ENCODE measurements at places on chromosomes 2 and 18. TPM values are rescaled to one million over a fixed set of nuclear protein-coding genes. Genes with fewer than 3 reads are reported as not detected.
A peak's percentile ranks its signal among the peaks of the same experiment; 100 is the strongest.

GRCh38 chr2:55880416-55881143 is 43.0 kb downstream of the EFEMP1 start:
- H3K4me3 ChIP-seq, result no peak overlapping the region
- no peaks in the 10 kb centered on the region for H3K4me1 ChIP-seq
- H3K36me3 ChIP-seq, result no peaks in the 10 kb centered on the region
- DNase-seq, result no peak

- no peaks in the 10 kb centered on the region for H3K4me1 ChIP-seq
- no peaks in the 10 kb centered on the region for H3K27me3 ChIP-seq
- H3K36me3 ChIP-seq, result no peaks in the 10 kb centered on the region
- DNase-seq, result no peak
- no peak overlapping the region for H3K27ac ChIP-seq
These were observed 334.3 kb downstream of the DYSF start for GRCh38 chr2:71787476-71788185.

DNA sequence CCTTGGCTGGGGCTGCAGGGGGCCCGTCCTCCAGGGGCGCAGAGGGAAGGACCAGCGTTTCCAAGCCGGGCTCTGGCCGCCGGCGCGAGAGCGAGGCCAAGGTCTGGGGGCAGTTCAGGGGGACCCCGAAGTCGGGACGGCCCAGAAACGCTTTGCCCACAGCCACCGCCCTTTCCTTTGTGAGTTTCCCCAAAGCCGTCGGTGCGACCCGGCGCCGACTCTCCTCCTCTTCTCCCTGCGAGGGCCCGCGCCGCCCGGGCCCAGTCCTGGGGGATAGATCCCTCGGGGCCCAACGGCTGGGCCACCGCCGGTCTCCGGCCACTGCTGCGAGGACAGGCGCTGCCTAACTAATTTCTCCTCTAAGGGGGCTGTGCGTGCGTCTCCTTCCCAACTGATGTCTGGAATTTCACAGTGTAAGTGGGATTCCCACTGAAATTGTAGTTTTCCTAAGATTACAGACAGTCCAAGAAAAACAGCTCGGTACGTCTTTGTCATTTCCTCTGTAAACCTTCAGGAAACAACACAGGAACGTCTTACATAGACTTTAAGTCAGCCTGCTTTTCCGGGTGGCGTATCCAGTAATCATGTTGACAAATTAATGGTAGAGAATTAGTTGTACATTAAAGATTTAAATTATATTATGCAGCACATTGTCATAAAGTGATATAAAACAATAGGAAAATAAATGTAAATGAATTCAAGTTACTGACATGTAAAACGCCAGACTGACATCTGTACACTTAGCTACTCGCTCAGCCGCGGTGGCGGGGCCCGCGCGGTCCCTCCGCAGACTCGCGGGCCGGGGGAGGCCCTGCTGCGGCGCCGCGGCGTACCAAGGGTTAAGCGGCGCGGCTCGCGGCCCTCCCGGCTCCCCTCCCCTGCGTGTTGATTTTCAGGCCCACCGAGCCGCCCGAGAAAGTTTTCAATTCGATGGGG is 139.4 kb upstream of the SIX3 start:
- peaks cover 68% of the 10 kb centered on the region for H3K4me1 ChIP-seq
- H3K27ac ChIP-seq, result peak overlapping the region; percentile 91
- DNase-seq, result peak; percentile 78
- H3K4me3 ChIP-seq, result peak overlapping the region; percentile 45

DNA sequence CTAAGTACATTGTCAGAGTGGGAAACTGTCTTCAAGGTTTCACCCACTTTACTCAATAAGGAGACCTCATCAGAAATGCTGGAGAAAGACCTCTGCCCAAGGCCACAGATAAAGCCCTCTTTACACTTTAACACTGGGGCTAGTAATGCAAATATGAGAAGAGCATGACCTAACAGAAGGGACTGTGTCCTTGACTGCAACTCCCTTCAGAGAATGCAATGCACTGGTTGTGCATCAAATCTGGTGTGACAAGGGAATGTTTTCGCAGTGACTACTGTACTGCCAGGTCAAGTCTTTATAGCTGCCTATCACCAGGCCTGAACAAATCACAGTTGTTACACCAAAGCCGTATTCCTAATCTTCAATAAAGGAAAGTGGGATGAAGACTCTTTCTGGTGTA is 28.6 kb downstream of the CDH19 start:
- H3K27ac ChIP-seq, result no peak overlapping the region
- H3K36me3 ChIP-seq, result no peaks in the 10 kb centered on the region
- no peaks in the 10 kb centered on the region for H3K4me1 ChIP-seq
- H3K4me3 ChIP-seq, result no peak overlapping the region

DNA sequence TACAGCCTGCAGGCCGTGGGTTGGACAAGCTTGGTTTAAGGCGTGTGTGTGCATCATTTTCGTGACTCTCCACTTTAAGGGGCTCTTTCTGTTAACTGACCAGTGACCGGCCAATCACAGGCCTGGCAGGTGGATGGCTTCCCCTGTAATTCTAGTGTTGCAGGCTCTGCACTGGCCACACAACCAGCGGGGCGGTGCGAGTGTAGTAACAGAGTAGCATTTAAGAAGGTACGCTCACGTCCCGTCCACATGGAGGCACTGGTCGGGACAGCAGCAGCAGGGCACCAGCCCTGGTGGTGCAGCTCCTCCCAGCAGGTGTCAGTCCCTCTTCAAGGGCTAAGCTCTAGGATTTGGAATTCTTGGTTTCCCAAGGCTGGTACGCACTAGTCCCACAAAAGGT is 8.0 kb upstream of the ANO7 start:
- H3K4me1 ChIP-seq, result no peaks in the 10 kb centered on the region
- no peaks in the 10 kb centered on the region for H3K27me3 ChIP-seq
- peak; percentile 87 for DNase-seq
- H3K27ac ChIP-seq, result no peak overlapping the region

DNA sequence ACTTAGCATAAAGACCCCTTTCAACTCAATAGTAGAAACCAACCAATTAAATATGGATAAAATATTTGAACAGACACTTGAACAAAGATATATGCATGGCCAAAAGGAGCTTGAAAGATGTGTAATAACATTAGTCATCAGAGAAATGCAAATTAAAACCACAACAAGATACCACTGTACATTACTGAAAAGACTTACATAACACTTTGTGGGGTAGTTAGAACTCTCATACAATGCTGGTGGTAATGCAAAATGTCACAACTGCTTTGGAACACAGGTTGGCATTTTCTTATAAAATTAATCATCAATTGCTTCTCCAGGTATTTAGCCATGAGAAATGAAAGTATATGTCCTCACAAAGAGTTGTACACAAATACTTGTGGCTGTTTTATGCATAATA is 60.7 kb downstream of the TTC27 start:
- no peak overlapping the region for H3K27ac ChIP-seq
- no peaks in the 10 kb centered on the region for H3K4me1 ChIP-seq
- no peaks in the 10 kb centered on the region for H3K27me3 ChIP-seq
- H3K36me3 ChIP-seq, result no peaks in the 10 kb centered on the region

GRCh38 chr2:17867133-17867532 is 11.3 kb upstream of the KCNS3 start:
- DNase-seq, result no peak
- H3K27ac ChIP-seq, result no peak overlapping the region
- no peaks in the 10 kb centered on the region for H3K27me3 ChIP-seq
- H3K36me3 ChIP-seq, result no peaks in the 10 kb centered on the region
- H3K4me3 ChIP-seq, result no peak overlapping the region

DNA sequence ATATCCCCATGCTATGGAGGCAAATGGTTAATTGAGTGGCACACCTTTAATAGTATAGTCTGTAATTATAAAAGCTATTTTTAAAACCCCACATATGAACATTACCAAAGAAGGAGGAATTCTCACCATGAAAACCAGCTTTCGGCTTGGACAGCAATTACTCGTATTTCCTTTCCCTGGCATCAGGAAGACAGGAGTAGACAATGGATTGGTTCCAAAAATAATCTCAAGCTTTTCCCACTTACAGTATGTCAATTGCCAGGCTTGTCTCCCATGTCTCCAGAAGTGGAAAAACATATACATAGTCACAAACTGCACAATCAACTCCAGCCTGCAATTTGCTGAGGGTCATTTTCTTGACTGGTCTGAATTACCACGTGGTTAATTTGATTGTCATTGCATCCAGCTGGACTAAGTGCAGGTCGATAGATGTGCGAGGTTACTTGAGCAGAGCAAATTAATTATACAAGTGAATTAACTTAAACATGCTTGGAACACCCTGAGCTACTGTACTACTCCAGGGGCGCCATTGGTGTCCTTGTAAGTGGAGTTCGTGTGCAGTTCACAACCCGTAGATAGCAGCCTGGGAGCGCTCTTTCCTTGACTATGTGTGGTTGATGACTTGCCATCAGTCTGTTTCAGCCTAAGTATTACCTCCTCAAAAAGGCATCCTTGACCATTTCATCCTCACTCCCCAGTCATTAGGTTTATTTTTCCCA is 124.3 kb upstream of the PELI1 start:
- no peaks in the 10 kb centered on the region for H3K36me3 ChIP-seq
- H3K4me3 ChIP-seq, result no peak overlapping the region
- no peaks in the 10 kb centered on the region for H3K27me3 ChIP-seq
- no peak for DNase-seq

DNA sequence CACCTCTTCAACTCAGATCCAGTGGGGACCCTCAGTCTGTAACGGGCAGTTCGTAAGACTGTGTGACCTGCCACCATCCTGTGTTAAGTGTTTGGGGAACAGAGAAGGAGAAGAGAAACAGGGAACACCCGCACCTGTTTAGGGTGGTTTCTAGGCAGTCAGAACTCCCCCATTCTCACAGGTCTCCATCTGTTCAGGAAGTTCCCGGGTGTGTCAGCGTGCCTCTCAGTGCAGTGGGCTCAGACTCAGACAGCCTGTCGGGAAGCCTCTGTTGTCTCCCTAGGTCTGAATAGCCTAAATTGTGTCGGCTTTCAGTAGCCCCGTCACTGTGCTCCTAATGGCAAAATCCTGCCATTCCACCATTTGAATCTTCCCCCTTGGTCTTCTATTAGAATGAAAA is 256.6 kb downstream of the LOXHD1 start:
- H3K27me3 ChIP-seq, result no peaks in the 10 kb centered on the region
- no peak overlapping the region for H3K4me3 ChIP-seq
- H3K27ac ChIP-seq, result no peak overlapping the region

- no peak for DNase-seq
- H3K4me3 ChIP-seq, result no peak overlapping the region
- H3K27ac ChIP-seq, result no peak overlapping the region
- H3K27me3 ChIP-seq, result no peaks in the 10 kb centered on the region
- no peaks in the 10 kb centered on the region for H3K36me3 ChIP-seq
- no peaks in the 10 kb centered on the region for H3K4me1 ChIP-seq
These were observed 122.8 kb upstream of the FHL2 start for GRCh38 chr2:105521616-105522015.

DNA sequence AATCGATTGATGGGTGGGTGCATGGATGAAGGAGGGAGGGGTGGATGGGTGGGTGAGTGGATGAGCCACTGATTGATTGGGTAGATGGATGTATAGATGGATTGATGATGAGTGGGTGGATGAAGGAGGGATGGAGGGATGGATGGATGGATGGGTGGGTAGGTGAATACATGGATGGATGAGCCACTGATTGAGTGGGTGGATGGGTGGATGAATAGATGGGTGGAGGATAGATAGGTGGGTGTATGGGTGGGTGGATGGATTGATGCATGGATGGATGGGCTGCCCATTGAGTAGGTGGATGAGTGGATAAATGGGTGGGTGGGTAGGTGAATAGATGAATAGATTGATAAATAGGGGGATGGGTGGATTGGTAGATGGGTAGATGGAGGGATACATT is 30.9 kb downstream of the MLPH start:
- DNase-seq, result no peak
- H3K36me3 ChIP-seq, result no peaks in the 10 kb centered on the region
- H3K27ac ChIP-seq, result no peak overlapping the region
- H3K27me3 ChIP-seq, result no peaks in the 10 kb centered on the region

ASTL gene
- total RNA-seq, result not detected

DNAH6 gene
- 2.6 TPM for total RNA-seq

BOLL gene
- not detected for total RNA-seq

ZNF407 gene
- total RNA-seq, result 9.0 TPM

KCNG2 gene
- 0.99 TPM for total RNA-seq

All from neural progenitor cell (in vitro differentiated cells).